ENCODE measurements at places on chromosomes 7 and 10.

GRCh38 chr10:100157156-100157555, 28.7 kb downstream of the ERLIN1 start:
- no peak for DNase-seq

DNA sequence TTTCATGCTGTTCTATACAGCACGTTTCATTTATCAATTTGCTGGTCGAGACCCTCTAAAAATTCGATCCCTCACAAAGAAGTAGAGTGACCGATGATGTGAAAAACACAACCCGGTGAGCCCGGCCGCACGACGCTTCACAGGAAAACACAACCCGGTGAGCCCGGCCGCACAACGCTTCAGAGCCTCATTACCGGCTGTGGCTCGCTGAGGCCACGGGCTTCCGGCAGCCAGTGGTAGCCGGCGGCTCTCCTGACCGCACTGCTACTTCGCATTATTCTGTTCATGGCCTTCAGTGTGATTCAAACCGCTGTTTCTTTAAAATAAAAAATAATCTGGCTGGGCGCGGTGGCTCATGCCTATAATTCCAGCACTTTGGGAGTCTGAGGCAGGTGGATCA, 42.3 kb upstream of the RBM33 start:
- DNase-seq, result no peak

DNA sequence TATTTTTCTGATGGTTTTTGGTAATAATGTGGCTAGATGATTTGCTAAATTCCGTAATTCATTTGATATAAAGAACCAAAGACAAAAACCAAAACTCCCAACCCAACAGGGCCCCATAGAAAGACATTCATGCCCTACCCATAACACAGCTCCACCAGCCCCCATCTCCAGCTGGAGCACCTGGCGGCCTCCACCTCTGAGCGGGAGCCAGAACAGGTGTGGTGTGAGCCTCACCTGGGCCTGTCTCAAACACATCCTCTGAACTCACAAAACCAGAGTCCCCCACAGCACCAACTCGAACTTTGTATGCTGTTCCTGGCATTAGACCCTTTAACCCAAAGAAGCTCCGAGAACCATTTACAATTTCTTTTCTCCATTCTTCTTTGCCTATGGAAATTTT, 36.5 kb upstream of the LAMB4 start:
- DNase-seq, result no peak

DNA sequence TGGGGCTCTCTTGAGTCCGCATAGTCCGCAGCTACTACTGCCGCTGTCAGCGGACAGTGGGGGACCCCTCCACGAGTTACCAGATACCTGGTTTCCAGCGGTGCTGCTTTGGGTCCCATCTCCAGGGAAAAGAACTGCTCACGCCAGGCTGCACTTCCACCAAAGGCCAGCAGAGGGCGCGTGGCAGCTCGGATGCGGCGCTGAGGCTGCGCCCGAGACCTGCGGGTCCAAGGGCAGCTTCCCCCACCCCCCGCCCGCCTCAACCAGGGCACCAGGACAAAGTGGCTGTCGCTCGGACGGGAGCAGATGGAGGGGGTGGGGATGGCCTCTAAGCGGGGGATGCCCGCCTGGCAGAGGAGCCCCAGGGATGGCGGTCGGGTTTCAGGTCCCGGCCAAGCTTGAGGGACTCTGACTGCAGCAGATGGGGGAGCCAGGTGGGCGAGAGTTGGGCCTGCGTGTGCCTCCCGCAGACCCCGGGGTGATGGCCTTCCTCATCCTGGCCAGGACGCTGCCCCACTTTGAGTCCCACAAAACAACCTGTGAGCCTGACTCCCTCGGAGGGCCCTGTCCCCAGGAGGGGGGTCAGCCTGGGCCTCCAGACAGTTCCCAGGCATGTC, 23.8 kb upstream of the ZNF735 start:
- no peak for DNase-seq

DNA sequence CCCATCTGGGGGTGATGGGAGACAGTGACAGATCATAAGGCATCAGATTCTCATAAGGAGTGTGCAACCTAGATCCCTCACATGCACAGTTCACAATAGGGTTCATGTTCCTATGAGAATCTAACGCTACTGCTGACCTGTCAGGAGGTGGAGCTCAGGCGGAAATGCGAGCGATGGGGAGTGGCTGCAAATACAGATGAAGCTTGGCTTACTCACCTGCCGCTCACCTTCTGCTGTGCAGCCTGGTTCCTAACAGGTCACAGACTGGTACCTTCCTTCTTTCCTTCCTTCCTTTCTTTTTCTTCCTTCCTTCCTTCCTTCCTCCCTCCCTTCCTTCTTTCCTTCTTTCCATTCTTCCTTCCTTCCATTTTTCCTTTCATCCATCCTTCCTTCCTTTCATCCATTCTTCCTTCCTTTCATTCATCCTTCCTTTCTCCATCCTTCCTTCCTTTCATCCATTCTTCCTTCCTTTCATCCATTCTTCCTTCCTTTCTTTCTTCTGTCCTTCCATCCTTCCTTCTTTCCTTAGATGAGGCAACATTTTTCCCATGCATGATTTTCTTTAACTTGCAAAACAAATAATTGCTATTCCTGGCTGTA, 370.0 kb upstream of the AUTS2 start:
- DNase-seq, result no peak

DNA sequence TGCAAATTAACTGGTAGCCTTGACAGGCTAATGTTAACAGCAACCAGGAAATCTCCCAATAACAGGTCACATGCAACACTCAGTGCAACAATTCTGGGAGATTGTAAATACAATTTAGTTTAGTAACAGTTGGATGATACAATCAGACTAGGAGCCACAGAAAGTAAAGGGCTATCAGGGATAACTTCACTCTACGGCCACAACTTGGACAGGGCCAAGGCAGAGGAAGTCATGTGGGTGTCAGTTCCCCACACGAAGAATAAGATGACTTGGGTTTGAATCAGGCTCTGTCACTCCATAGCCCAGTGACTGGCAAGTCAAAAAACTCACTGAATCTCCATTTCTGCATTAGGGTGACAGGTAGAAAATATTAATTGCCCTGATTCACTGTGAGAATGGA, 217.3 kb upstream of the CCDC6 start:
- DNase-seq, result no peak

GRCh38 chr7:139902436-139903102, 73.5 kb downstream of the TBXAS1 start:
- DNase-seq, result no peak

GRCh38 chr7:100642534-100642907, 1.2 kb upstream of the TFR2 start:
- DNase-seq, result no peak

DNA sequence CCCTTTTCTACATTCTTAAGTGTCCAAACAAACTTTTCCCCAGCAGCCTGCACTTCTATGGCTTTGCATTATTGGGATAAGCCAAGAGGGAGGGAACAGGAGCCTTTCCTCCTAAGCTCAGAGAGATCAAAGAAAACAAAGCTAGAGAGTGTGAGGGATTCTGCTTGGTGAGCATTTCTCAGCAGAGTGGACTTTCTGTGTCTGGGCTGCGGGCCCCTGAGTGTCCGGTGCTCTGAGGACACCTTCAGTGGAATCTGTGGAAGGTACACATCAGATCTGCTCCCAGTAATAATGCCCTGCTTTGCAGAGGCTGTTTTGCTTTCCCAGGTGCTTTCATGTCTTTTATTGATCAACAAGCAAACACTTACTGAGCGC, 50.2 kb downstream of the KCNMA1 start:
- DNase-seq, result no peak

Data from naive B cell (primary cell).